Midbrain (tissue), 1 donor: ENCODE measurements at places on chromosomes 5 and 9.

- DNase-seq: no peak
These were observed 65.0 kb upstream of the SARDH start for GRCh38 chr9:133803028-133803585.

DNA sequence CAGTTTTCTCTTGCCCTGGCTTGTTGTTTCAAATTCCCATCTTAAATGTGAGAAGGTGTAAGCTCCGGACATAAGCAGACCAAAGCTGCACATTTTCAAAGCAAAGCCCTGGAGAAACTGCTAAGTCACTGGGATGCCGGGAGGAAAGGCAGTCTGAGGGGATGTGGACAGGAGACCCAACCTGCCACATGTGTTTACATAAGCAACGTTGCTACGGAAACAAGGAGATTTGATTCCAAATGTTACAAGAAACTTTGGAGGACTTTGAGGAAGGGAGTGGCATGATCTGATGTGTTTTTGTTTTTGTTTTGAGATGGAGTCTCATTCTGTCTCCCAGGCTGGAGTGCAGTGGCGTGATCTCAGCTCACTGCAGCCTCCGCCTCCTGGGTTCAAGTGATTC is 25.7 kb upstream of the INSYN2B start:
- no peak for DNase-seq

DNA sequence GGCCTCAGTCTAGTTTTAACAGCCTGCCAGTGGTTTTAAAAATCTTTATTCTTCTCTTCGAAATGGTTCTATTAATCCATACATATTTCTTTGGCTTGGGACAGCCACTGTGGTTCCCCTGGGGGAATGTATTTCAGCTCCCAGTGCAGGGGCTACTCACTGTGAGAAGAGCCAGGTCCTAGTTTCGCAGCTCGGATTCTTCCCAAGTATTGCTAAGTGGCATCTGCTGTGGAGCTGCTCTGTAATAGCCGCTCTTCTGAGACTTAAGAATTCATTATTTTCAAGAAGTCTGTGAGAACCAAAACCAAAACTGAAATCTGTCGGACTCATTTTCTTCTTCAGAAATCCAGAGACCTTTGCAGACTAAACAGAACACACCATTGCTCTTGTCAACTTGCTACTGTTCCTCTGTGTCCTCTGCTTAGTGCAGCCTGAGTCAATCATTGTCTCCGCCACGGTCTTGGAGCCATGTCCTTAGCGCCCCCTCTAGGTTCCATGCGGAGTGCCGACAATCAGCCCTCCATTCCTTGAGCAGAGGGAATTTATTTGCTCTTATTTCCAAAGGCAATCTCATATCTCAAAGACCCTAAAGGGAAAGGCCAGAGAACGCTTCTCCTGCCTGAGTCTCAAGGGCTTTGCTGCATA is 478.2 kb downstream of the SPATA31D1 start:
- no peak for DNase-seq

- no peak for DNase-seq
These were observed 509.4 kb upstream of the C9orf72 start for GRCh38 chr9:28082671-28083070.

DNA sequence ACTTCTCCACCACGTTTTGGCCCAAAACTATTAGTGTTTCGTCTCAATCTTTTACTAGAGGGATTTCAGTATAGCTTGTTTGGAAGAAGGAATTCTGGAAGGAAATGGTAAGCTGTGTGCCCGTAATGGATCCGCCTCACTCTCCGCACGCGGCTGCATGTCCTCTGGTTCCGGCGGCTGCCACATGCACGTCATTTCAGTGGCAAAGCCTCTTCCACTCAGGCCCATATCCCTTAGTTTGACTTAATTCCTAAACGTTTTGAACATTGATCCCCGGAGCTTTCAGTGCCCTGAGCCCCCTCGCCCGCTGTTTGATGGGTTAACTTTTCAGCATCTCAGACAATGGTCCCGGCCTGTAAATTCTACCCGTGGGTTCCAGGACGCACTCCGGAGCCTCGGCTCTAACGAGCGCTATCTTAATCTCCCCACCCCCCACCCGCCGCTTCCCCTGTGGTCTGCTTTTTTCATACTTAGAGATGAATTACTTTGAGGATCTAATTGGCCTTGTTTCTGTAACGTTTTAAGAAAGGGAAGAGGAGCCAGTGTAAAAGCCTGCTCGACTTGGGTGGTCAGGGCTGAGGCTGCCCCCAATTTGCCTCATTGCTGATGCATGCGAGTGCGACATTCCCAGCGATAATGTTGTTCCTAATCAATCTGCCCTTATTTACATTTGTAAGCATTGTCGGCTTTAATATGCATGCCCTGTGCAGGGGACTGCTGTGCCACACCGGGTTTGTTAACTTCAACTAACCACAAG is 4.6 kb downstream of the PTCH1 start:
- DNase-seq: no peak

GRCh38 chr9:134353539-134353938 is 27.3 kb downstream of the RXRA start:
- no peak for DNase-seq

GRCh38 chr9:97958812-97959511 is 21.0 kb upstream of the HEMGN start:
- peak; percentile 27 for DNase-seq

DNA sequence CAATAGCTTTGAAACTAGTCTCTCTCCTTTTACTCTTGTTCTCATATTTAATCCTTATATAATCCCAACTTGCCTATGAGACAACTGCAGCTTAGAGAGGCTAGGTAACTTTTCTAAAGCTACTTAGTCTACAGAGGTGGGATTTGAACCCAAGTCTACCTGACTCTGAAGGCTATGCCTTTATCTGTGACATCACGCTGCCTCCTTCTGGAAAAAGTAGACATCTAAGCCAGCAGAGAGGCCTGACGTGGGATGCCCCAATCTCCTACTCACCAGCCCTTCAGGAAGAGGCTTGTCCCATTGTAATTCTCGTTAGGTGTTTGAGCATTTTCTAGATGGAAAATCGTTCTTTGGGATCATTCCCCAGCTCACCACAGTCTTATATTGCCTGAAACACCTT is 167.5 kb downstream of the HSPA4 start:
- no peak for DNase-seq

- DNase-seq: no peak
These were observed 60.1 kb upstream of the LMNB1 start for GRCh38 chr5:126716861-126717260.

DNA sequence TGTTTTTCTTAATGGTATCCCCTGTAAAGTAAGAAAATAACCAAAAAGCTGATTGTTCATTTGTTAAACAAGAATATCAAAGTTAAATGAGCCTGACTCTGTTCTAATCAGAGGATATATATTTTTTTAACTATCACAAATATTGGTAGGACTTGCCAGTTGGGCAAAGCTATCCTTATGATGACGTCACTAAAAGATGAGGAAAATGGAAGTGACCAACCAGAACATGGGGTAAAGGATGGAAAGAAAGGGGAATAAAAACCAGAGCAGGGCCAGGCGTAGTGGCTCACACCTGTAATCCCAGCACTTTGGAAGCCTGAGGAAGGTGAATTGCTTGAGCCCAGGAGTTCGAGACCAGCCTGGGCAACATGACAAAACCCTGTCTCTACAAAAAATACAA is 811.6 kb upstream of the DMAC1 start:
- DNase-seq: no peak

DNA sequence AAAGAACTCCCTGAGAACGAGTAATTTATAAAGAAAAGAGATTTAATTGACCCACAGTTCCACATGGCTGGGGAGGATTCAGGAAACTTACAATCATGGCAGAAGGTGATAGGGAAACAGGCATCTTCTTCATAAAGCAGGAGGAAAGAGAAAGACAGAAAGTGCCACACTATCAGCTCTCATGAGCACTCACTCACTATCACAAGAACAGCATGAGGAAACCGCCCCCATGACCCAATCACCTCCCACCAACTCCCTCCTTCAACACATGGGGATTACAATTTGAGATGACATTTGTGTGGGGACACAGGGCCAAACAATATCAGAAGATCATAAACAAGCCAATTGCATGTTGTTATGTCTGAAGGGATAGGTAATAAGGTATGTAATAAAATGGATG is 935.9 kb upstream of the COX7C start:
- DNase-seq: no peak

GRCh38 chr5:153903321-153903720 is 135.4 kb downstream of the FAM114A2 start:
- no peak for DNase-seq

DNA sequence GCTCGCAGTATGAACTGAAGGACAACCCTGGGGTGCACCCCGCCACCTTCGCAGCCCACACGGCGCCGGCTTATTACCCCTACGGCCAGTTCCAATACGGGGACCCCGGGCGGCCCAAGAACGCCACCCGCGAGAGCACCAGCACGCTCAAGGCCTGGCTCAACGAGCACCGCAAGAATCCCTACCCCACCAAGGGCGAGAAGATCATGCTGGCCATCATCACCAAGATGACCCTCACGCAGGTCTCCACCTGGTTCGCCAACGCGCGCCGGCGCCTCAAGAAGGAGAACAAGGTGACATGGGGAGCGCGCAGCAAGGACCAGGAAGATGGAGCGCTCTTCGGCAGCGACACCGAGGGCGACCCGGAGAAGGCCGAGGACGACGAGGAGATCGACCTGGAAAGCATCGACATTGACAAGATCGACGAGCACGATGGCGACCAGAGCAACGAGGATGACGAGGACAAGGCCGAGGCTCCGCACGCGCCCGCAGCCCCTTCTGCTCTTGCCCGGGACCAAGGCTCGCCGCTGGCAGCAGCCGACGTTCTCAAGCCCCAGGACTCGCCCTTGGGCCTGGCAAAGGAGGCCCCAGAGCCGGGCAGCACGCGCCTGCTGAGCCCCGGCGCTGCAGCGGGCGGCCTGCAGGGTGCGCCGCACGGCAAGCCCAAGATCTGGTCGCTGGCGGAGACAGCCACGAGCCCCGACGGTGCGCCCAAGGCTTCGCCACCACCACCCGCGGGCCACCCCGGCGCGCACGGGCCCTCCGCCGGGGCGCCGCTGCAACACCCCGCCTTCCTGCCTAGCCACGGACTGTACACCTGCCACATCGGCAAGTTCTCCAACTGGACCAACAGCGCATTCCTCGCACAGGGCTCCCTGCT is 3.8 kb downstream of the IRX1 start:
- no peak for DNase-seq

GRCh38 chr5:23977997-23978396 is 470.6 kb downstream of the PRDM9 start:
- DNase-seq: no peak

DNA sequence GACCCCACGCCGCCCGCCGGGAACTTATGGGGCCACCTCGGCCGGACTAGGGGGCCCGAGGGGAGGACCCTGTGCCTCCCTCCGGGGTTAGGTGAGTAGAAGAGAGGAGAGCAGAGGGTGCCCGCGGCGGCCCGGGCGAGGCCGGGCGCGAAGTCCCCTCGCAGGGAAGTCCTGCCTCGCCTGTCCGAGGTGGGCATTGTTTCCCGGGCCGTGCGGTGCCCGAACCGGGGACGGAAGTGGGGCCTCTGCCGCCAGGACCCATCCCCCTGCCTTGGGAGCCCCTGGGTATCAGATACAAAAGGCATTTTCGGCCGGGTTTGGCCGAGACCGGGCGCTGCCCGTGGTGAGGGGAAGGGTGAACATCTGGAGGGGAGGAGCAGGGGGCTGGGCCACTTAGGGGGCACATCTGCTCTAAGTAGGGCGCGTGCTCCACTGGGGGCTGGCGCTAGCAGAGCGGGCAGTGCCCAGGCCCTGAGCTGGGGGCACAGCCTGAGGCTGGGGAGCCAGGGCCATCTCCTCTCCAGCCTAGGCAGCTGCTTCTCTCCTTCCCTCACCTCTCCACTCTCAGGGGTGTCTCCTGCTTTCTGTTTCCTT is 48.2 kb downstream of the DAB2IP start:
- no peak for DNase-seq

DNA sequence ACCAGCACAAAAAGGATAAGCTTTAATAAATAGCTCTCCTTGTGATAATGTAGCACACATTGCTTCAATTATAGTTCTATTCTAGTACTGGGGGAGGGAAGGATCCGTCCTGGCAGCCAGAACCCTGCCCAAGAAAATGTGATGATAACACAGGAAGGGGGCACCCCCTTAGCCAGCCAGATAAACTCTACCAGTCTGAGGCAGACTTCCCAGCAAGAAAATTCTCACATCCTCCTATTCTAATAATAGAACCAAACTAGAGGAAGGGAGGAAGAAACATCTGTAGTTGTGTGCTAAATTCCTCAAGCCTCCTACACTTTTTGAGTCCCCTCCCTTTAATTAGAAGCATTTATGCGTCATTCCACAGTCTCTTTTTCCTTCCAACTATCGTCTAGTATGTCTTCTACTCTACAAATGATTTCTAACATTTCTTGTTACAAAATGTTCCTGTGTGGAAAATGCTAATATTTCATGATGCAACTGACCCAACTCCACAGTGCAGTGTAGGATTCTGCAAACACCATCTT is 261.0 kb downstream of the SEMA5A start:
- DNase-seq: no peak
